ENCODE measurements at places on chromosomes 1 and 21.

- DNase-seq, result no peak
Observed at GRCh38 chr1:237789619-237790018, 101.1 kb downstream of the ZP4 start.

DNA sequence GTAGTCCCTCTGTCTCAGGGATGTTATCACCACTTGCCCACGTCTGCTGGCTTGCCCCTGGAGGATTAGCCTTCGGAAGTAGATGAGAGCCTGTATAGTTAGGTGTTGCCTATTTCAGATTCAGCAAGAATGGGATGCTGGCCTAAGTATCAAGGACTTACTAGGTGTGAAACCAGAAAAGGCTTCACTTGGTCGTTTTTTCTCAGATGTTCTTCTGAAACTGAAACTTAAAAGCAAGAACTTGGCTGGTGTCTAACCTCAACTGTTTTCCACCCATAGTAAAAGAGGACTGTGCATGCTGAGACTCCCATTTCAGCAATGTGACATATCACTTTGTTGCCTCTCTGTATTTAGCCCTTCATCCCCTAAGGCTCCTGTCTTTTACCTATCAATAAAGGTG is 67.0 kb upstream of the LRRC53 start:
- DNase-seq, result no peak

DNA sequence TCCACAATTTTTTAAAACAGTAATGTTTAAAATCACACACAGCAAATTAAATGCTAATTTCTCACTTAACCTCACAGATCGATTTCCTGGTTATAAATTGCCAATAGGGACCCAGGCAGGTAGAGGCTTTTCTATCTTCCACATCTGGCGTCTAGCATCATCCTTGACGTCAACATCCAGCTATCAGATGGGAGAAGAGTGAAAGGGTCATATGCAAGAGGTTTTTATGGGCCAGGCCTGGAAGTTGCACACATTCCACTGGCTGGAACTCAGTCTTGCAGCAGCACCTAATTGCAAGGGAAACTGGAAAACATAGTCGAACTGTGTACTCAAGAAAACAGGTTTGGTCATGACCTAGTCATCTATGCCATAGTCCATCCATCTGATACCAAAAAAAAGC is 6.0 kb upstream of the EEIG2 start:
- DNase-seq, result no peak

- no peak for DNase-seq
Observed at GRCh38 chr1:203744075-203744972, 20.7 kb upstream of the LAX1 start.

GRCh38 chr21:15430577-15430976 is 299.2 kb upstream of the USP25 start:
- no peak for DNase-seq

DNA sequence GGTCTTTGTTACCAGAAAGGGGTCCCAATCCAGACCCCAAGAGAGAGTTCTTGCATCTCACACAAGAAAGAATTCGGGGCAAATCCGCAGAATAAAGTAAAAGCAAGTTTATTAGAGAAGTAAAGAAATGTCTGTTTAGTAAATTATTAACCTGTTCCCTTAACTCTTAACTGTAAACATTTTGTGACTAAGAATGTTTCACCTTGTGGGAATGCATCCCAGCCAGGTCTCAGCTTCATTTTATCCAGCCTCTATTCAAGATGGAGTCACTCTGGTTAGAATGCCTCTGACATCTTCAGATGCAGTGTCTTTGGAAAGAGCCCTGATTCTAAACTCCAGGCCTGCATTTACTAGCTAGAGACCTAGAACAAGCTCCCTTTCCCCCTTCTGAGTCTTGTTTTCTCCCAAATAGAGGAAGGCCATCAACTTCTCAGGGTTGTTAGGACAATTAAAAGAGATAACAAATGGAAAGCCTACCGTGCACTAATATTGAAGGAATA is 4.5 kb upstream of the FABP3 start:
- no peak for DNase-seq

DNA sequence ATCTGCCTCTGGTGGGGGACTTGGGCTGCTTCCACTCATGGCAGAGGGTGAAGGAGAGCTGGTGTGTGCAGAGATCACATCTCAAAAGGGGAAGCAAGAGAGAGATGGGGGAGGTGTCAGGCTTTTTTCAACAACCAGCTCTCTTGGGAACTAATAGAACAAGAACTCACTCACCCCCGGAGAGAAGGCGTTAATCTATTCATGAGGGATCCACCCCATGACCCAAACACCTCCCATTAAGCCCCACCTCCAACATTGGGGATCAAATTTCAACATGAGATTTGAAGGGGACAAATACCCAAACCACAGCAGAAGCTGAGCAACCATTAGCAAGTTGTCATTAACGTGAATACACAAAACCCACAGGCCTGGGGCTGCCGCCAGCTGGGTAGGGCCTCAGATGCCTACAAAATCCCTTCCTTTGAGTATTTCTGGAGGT is 12.0 kb upstream of the VWA5B1 start:
- DNase-seq, result no peak

DNA sequence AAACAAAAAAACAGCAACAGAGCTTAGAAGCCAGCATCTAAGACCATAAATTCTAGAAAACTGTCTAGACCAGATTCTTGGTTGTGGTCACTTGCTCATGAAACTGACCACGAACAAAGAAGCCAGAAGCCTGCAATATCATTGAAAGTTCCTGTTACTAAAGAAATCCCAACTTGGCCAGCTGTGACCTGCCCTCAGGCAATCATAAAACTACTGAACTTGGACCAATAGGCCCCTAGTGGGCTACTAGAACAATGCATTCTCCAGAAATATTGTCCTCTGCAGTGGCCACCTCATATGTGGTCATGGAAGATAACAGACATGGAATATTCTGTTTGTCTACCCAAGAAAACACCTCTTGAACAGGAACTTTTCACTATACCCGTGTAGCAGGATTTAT is 87.7 kb downstream of the SPATA17 start:
- no peak for DNase-seq

DNA sequence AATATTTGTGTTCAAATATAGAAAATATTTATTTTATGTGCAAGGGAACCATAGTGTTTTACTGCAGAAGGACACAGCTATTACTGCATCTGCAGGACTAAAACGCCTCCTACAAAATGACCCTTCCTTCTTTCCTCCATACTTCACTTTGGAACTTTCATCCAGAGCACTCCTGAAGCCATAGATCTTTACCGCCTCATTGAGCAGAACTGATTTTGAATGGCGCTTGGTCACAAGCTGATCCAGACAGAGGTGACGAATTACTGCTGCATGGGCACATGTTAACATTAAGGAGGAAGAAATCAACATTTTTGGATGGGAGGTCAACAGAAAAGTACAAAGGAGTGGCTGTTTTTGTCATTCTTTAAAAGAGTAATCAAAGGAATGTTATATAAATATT is 931.6 kb downstream of the NCAM2 start:
- no peak for DNase-seq

- no peak for DNase-seq
Observed at GRCh38 chr1:167510881-167511280, 7.4 kb downstream of the CD247 start.

DNA sequence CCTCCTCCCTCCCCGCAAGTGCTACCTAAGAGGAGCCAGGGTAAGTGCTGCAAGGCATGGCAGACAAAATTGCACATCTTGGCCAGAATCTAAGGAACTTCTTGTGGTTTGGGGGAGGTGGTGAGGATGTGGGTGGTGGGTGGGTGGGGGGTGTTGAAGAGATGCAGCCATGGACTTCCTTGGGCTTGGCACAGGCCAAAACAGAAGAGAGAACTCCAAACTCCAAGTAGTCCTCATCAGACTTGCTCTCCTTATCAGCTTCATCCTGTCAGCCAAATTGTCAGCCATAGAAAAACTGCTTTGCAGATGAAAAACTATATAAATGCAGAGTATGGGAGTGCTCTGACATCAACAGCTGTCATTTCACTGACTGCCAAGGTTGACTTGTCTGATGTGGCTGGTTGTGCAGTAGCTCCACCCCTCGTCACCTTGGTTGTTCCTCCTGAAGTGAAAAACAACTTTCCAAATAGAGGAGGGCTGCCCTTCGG is 7.1 kb downstream of the AMIGO1 start:
- DNase-seq, result no peak

GRCh38 chr1:39346872-39347271 is 142.4 kb downstream of the MACF1 start:
- no peak for DNase-seq

DNA sequence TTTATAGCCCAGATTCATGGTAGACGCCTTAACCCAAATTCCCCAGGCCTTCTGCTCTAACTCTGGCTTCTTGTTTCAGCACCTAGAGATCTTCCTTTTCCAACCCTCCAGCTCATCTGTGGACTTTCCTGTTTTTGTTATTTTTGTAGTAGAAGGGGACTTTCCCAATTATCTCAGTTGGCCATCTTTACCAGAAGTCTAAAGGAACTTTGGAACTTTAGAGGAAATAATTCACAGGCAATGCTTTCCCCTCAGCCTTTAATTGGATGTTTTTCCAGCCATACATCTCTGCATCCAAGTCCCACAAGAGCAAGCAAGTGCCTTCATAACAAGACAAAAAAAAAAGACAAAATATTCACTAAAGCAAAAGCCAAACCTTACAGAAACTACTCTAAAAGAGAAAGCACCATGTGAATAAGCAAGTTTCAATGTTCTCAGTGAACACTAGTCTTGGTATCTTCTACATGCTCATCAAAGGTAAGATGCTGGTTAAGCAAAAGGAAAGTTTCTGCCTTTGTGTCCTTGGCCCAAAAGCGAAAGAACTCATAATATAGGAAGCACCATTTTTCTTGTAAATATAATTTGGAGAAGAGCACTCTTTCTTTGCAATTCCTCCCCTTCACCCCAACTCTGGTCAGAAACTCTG is 377.3 kb downstream of the SETD4 start:
- no peak for DNase-seq

DNA sequence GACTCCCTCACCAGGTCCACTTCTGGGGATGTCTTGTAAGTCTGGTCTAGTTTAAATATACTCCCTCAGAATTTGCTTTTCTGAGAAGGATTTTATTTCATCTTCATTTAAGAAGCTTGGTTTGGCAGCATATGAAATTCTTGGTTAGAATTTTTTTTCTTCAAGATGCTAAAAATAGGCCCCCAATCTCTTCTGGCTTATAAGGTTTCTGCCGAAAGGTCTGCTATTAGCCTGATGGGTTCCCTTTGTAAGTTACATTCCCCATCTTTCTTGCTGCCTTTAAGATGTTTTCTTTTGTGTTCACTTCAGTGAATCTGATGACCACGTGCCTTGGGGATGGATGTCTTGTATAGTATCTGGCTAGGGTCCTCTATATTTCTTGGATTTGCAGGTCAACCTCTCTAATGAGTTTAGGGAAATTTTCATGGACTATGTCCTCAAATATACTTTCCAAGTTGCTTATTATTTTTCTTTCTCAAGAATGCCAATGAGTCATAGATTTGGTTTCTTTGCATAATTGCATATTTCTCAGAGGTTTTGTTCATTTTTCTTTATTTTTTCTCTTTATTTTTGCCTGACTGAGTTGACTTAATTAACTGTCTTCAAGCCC is 19.4 kb downstream of the TCP10L start:
- no peak for DNase-seq

DNA sequence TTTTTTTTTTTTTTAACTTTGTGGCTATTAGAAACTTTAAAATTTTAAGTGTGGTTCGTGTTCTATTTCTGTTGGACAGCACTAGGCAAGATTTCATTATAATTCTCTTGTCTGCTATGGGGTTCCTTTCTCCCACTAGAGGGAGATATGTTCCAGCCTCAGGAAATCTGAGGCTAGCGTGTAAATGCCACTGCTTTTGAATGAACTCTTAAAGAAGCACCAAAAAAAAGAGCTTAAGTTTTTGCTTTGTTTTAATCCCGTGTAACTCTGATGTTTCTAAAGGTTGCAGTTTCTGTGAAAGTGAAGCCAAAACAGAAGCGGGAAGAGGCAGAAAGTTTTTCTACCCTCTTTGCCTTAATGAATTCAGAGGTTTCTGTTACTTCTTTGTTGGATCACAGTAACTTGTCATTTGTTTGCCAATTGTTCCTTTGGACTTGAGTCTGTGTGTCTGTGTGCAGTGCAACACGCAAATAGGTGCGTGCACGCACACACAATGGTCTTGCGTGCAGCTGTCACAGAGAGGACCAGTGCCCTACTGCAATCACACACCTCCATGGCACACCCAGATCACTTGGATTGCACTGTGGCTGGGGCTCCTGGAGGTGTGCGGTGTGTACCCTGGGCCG is 32.3 kb downstream of the HHAT start:
- DNase-seq, result no peak

DNA sequence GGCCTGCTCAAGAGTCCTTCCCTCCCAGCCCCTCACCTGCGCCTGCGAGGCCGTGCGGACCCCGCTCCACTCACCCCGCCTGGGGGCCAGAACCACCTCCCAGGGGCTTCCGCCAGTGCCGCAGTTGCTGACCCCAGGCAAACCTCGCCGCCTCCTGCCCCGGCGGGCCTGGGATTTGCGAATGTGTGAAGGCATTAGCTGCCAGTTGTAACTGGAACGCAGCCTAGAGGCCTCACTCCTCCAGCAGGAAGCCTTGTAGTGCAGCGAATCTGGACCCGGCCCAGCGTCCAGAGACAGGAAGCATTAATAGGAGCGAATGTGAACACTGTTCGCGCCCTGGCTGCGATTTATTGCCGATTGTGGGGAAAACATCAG is 140.9 kb upstream of the ARHGEF16 start:
- DNase-seq, result no peak
